ENCODE measurements at places on chromosomes 12 and 14.

- no peak for DNase-seq
Observed at GRCh38 chr14:76653875-76654572, 107.2 kb upstream of the VASH1 start.

DNA sequence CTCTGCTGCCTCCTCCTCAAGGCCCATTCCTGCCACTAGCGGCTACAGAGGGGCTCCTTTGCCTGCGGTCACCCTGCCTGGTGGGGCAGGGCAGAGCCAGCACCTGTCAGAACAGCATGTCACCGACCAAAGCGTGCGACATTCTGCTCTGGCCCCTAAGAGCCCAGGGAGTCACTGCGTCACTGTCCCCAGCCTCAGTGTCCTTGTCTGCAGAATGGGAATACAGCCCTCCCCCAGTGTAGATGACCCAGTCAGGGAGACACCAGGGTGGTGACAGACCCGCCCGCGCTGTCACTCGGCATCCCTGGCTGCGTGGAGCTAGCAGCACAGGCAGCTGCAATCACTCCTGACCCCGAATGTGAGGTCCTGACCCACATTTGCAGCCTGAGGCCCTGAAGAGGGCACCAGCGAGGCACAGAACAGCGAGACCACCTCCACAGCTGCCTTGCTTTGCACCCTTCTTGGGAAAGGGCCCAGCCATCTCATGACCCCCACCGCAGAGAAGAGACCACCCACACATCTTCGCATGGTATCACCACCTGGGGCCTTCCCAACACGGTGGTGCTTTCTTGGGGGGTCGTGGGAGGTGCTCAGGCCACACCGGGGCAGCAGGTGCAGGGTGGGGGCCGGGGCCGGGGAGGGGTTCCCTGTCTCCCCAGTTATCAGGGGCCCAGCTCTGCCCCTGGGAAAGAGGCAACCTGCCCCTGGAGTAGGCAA lies 2.5 kb downstream of the AHNAK2 start:
- DNase-seq = no peak

DNA sequence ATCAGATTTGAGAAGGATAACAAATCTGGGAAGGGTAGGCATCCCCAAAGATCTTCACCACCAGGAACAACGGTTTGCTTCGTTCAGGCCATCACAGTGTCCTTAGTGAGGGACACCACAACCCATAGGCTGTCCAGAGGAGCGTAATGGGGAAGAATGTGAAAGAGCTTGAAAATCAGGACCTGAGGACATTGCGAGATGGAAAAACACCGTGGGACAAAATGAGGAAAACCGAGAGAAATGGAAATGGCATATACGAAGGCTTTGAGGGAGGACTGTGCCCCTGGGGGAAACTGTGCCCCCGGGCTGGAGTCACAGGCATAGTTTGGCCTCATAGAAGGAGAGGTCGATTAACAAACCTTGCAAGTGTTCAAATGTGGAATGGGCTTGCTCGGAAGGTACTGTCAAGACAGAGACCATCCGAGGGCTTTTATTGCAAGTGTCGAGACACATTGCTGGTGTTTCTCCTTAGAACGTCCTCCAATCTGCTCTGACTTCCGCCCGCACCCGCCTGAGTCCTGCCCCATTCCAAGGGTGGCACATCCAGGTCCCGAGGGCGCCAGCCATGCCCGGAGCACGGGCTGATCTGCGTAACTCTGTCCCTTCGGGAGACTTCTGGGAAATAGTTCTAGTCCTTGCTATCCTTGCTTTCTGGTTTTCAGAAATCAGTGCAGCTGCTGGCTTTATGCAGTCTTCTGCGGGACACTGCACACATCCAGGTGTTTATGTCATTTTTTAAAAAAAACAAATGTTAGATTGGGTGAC lies 885 bp upstream of the PALS1 start:
- DNase-seq = no peak

- no peak for DNase-seq
Observed at GRCh38 chr12:124758266-124759220, 105.1 kb downstream of the SCARB1 start.

GRCh38 chr14:59189091-59189785 lies 771 bp downstream of the DAAM1 start:
- no peak for DNase-seq

DNA sequence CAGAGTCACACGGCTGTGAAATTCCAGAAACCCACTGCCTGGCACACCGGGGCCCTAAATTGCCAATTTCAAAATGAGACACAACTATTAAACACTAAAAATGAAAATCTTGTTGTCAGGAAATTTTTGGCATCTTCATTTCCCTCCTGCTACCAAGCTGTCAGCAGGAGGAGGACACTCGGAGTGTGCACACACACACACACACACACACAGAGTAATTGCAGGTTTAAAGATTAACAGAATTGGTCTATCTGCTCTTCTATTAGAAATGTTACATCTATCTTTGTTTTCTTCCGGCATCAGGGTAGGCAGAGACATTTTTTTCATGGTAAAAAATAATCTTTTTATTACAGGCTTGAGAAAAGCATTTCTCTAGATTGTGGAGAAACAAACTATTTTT lies 314.2 kb downstream of the EGLN3 start:
- no peak for DNase-seq

DNA sequence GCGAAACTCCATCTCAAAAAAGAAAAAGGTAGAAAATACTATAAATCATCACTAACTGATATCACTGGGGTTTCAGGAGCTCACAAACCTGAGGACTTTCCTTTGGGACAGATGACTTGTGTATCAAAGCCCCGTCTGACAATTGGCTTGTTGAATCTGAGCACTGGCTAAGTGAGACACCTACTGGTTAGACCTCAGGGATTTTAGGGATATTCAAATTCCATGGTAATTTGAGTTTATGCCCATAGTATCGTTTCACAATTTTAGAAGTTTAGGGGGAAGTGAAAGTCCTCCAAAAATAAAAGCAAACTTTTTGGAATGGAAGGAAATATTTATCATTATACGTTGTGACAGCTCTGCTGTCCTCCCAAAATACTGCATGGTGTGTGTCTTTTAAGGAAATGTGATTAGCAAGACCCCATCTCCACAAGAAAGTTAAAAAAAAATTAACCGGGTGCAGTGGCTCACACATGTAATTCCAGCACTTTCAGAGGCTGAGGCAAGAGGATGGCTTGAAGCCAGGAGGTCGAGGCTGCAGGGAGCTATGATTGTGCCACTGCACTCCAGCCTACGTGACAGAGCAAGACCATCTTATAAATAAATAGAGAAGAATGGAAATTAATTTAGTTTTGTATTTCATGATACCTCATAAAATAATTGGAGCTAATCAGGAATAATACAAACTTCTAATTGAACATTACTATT lies 49.2 kb downstream of the FBXL14 start:
- DNase-seq = no peak

GRCh38 chr12:26845057-26845666 lies 12.2 kb upstream of the ITPR2 start:
- DNase-seq = no peak

- DNase-seq = no peak
Observed at GRCh38 chr12:10636611-10637010, 23.2 kb upstream of the MAGOHB start.

- DNase-seq = no peak
Observed at GRCh38 chr12:132357623-132358186, 28.3 kb upstream of the GALNT9 start.

DNA sequence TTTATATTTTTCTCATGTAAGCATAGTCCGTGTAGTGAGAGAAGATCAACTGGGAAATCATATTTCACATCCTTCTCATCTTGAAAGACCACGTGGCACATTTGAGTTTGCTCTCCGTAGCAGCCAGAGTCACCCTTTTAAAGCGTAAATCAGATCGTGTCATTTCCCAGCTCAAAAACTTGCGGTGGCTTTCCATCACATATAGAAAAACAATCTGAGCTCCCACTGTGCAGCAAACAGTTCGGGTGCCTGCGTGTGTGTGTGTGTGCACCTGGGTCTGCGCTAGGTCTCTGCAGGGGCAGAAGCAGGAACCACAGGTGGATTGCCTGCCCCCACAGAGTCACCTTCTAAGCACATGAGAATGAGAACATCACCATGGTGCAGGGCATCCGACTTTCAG lies 338.2 kb downstream of the TRHDE start:
- DNase-seq = no peak

- peak; percentile 49 for DNase-seq
Observed at GRCh38 chr14:21846227-21846885, 172.7 kb upstream of the OR4E1 start.

DNA sequence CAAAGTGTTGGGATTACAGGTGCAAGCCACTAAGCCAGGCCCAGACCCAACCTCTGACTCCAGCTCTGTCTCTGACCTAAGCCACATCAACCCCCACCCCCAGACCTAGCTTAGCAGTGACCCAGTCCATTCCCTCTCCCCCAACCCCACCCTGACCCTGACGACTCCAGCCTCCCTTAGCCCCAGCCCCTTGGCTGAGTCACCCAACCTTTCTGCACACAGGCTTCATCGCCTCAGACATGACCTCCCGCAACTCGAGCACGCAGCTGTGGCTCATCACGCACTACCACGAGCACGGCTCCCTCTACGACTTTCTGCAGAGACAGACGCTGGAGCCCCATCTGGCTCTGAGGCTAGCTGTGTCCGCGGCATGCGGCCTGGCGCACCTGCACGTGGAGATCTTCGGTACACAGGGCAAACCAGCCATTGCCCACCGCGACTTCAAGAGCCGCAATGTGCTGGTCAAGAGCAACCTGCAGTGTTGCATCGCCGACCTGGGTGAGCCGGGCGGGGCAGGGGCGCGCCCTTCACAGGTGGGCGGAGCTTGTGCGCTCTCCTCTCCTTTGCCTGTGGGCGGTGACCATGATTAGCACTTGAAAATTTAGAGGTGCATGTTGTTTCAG lies 7.8 kb downstream of the ACVRL1 start:
- DNase-seq = no peak

- no peak for DNase-seq
Observed at GRCh38 chr14:28766469-28766955, at the start of gene FOXG1. TSS of gene FOXG1 (plus strand) at chr14:28766787. CDS start at chr14:28767280, 493 bp downstream.

- DNase-seq = no peak
Observed at GRCh38 chr12:131950182-131950913, 606 bp downstream of the EP400 start.

- no peak for DNase-seq
Observed at GRCh38 chr14:32189811-32190210, 12.0 kb upstream of the RNU6-7 start.

DNA sequence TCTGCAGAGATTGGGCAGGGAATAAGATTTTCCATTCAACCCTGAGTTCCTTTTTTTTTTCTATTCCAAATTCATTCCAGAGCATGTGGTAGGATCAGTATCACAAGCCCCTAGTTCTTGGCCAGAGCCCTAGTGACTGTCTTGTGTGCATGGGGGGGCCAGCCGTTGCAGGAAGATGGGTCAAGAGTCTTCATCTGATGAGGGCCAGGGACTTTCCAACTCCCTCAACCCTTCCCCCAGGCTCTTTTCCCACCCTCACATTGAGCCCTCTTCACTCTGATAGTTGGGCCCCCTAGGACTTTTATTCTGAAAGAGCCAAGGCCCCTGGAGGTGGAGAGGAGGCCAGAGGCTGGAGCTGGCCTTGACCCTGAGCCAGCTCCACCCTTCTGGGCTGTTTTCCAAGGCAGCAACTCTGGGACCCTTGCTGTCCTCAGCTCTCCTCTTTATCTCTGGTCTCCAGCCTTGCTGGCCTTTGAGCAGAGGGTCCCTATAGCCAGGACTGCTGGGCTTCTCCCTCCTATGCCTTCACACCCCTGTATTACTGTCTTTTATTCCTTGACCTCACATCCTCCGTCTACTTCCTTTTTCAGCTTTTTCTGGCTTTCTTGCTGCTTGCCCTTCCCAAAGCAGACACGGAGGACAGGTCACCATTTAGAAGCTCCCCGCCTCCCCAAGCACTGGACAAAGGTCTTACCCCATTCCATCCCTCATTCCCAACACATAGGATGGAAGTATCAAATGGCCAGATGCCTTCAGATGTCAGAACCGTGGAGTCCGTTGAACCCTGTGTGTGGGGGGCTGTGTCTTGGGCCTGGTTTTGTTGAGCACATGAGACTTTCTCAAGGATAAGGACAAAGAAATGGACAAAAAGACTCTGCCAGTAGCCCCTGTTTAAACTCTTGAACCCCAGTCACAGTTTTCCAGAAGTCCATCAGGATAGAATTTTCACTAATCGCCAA lies 5.6 kb downstream of the RBP5 start:
- DNase-seq = no peak

DNA sequence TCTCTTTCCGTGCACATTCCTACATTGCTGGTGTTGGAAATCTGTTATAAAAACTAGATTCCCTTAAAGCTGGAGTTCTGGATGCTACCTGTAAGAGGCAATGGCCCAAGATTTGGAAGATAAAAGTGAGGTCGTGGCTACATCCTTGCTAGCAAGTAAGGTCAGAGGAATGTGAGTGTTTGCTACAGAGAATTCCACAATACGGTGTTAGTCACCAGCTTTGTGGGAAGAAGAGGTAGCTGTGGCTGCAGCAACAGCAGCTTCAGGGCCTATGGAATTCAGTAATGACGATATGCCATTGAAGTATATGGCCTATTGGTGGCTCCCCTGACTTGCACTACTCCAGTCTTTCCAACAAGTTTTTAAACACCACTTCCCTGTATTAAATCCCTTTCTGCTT lies 227.7 kb upstream of the TMEM260 start:
- no peak for DNase-seq

- DNase-seq = peak; percentile 51
Observed at GRCh38 chr12:49662998-49663843, 39.9 kb downstream of the PRPF40B start.

DNA sequence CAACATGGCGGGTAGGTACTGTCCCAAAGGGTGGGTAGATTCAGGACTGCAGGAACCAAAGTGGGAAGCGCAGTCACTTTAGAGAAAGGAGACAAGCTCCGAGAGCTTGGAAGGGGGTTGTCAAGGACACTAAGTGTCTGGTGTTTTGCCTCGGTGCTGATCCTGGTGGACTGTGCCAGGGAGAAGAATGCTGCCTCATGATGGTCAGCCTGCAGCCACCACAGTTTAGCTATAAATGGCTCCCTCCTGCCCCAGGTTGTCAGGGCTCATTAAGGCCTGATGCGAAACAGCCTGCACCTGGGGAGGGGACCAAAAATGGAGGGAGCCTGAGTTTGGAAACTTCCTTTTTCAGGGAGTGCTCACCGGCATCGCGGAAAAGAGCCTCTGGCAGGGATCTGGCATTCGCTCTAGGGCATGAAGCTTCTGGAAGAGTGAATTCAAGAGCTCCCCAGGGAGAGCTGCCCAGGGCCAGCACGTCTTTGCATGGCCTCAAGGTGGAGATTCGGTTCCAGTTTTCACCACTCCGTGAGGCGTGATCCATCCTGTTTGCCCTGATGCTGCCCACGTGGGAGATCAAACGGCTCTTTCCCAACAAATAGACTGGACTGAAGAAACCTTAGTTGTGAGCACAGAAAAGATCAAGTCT lies 164.0 kb downstream of the FOXN3 start:
- DNase-seq = no peak
